ENCODE measurements at places on chromosomes 5 and 9. TPM values are rescaled to one million over a fixed set of nuclear protein-coding genes. Genes with fewer than 3 reads are reported as not detected.

The ARID3C gene
- not detected for total RNA-seq

The DAB2IP gene
- total RNA-seq: 11.6 TPM

The AFAP1L1 gene
- 17.2 TPM for total RNA-seq

The RANBP17 gene
- 15.0 TPM for total RNA-seq

The OR1L6 gene
- not detected for total RNA-seq

The NIM1K gene
- total RNA-seq: not detected

The CDK7 gene
- total RNA-seq: 48.2 TPM

The GPBP1 gene
- 36.5 TPM for total RNA-seq

The EIF4E1B gene
- total RNA-seq: not detected

The WDR38 gene
- not detected for total RNA-seq

The PRELID2 gene
- total RNA-seq: 12.7 TPM

The PPP1R2B gene
- total RNA-seq: 0.07 TPM

The NTRK2 gene
- 0.46 TPM for total RNA-seq

The ENTPD2 gene
- total RNA-seq: not detected

DNA sequence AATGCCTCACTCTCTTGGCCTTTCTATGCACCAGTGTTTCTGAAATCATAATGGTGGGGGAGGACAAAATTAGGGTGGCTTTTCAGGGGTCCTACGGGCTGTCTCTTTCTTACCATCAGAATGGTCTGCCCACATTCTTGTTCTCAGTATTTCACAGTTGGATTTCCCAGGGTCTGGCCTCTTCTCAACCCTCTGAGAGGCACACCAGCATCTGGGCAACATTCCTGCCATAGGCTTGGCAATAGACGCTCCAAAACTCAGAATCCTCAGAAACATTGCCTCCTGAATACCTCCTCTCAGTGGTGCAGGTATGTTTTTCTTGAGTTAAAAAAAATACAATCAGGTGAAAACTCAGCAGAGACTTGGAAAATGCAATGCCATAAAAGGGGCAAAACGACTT lies 358.3 kb downstream of the NTRK2 start:
- DNase-seq: no peak

- DNase-seq: no peak
Observed at GRCh38 chr9:70421272-70422180, 7.1 kb upstream of the KLF9 start.

DNA sequence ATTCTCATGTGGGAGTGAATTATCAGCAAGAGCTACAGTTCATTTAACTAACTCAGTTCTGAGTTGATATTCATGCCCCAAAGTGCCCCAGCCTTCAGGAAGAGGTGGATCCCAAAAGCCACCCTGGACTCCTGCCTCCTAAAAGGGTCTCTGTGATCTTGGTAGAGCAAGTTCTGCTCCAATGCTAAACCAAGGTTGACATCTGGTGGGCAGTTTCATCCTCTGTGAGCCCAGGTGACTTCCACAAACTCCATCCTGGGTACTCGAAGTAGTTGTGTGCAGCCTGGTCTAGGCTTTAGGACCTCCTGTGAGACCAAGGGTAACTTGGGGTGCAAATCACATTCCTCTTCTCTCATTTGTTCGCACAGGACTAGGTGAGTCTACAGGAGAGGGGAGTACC lies 816.8 kb downstream of the MTRR start:
- DNase-seq: no peak

- DNase-seq: no peak
Observed at GRCh38 chr5:77590347-77590746, 48.2 kb downstream of the OTP start.

- DNase-seq: no peak
Observed at GRCh38 chr9:1890816-1891215, 124.3 kb upstream of the SMARCA2 start.

DNA sequence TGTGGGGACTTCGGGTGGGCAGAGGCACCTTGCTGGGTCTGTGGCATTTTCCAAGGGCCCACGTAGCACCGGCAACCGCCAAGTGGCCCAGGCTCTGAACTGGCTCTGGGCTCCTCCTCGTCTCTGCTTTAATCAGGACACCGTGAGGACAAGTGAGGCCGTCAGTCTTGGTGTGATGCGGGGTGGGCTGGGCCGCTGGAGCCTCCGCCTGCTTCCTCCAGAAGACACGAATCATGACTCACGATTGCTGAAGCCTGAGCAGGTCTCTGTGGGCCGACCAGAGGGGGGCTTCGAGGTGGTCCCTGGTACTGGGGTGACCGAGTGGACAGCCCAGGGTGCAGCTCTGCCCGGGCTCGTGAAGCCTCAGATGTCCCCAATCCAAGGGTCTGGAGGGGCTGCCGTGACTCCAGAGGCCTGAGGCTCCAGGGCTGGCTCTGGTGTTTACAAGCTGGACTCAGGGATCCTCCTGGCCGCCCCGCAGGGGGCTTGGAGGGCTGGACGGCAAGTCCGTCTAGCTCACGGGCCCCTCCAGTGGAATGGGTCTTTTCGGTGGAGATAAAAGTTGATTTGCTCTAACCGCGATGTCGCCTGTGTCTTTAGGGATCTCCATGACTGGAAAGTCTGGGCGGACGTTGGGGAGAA lies 5.8 kb downstream of the DPP7 start:
- no peak for DNase-seq

DNA sequence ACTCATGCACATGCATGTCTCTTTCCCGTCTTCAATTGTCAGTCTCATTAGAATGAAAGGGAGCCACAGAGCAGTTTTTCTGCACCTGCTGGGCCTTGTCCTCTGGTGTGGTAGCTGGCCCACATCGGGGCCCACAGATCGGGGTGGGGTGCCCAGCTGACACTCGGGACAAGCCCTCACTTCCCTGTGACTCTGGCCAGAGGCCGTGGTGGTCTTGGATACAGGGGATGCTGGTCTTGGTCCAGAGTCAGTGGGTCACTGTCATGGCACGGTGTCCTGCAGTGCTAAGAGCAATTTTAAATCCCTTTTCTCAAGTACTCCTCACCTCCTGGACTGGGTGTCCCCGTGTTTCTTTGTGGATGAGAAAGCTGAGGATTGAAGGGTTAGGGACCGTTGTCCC lies 193.2 kb downstream of the CACNA1B start:
- no peak for DNase-seq

- DNase-seq: no peak
Observed at GRCh38 chr5:163544836-163545235, 39.4 kb downstream of the MAT2B start.

GRCh38 chr9:133112663-133113026 lies 8.4 kb downstream of the RALGDS start:
- no peak for DNase-seq

DNA sequence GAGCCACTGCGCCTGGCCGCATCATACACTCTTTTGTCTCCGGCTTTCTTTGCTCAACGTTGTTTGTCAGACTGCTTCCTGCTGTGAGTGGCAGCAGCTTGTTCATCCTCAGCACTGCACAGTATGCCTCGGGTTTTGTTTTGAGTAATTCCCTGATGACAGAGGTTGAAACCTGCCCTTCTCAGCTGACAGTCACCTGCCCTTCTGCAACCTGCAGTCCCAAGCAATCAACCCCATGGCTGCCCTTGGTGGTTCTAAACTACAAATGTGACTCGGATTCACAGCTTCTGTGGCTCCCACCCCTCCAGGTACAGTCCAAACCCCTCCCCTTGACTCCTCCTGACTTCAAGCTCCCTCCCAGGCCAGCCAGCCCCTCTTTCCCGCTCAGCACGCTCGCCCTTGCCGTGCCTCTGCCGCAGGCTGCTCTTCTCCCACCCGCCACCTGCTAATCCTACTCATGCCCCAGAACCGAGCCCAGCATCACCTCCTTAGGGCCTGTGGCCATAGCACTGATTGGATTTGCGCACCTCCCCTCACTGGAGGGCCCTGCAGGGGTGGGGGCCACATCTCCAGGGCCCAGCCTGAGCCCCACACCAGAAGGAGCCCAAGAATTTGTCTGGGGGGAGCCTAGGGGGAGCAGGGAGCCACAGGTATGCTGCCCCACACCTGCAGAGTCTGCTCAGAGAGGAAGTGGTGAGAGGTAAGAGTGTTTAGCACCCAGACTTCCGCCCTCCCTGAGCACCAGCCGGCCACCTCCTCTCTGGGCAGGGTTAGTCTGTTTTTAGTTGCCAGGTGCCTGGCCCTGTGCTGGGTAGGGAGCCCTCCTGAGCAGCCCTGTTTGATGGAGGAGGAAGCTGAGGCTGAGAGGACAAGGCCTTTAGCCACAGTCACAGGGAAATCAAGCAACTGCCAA lies 10.1 kb downstream of the EEIG1 start:
- DNase-seq: no peak

DNA sequence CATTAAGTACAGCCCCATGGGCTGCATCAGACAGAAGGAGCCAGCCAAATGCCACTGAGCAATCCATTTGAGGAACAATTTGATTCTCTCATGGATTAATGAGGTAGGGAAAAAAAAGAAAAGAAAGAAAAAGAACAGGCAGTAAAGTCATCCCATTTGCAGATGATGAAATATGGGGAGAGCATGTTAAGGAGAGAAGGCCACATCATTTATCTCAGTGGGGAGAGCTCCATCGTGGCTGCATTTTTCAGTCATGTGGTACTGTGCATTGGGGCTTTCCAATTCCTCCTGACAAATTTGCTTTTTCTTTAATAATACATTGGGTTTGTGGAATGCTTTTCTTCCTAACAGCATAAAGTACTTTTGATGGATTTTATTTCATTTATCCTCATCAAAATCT lies 375.2 kb upstream of the TLE4 start:
- DNase-seq: no peak

- no peak for DNase-seq
Observed at GRCh38 chr5:71892641-71893365, 173.7 kb downstream of the CARTPT start.

GRCh38 chr5:179203248-179203647 lies 142.0 kb downstream of the ADAMTS2 start:
- no peak for DNase-seq

DNA sequence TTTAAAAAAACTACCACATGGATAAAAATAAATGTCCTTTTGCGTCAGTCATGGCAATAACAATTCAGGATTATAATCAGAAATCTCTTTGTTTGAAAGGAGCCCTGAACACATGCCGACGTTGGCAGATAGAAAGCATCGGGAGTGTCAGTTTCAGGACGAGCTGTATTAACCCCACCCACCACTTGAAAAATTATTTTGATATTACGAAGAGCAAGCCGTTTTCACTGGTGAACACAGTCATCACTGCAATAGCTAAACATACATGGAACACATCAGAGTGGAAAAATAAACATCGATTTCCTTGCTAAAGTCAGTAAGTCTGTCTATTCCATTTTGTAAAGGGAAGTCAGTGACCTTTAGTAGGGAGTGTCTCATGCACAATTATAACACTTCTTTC lies 266.4 kb upstream of the FBXL7 start:
- DNase-seq: no peak

GRCh38 chr5:59123595-59124561 lies 541.0 kb downstream of the RAB3C start:
- no peak for DNase-seq

GRCh38 chr5:111266491-111266890 lies 42.3 kb downstream of the CAMK4 start:
- no peak for DNase-seq

GRCh38 chr9:110217656-110218099 lies 9.7 kb upstream of the C9orf152 start:
- no peak for DNase-seq

- DNase-seq: no peak
Observed at GRCh38 chr9:115596746-115597080, 478.8 kb upstream of the TNC start.

DNA sequence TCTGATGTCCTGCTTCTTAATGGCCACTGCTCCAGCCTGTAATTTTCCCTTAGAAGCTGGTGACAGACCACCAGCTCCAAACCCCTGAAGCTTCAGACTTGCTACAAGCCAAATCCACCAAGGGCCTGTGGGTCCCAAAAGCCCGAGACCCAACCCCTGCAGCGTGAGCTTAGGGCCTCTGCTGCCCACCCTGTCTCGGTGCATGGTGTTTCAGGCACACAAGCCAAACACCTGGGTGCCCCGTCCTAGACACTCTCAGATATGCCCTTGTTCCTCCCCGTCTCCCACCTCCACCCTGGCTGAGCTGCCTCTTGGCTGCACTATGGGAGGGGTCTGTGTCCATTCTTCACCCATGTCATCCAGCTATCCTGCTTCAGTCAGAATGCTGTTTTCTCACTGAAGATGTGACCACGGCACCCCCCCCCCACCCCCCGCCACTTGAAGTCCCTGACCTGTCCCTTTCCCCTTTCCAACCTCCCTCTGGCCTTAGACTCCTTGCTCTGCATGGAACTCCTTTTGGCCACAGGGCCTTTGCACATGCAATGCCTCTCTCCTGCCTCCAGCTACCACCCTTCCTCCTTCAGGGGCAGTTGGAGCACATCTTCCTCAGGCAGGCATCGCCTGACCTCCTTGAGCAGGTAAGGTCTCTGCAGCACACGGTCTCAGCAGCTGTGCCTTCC lies 55.8 kb downstream of the ZNF354C start:
- DNase-seq: no peak

DNA sequence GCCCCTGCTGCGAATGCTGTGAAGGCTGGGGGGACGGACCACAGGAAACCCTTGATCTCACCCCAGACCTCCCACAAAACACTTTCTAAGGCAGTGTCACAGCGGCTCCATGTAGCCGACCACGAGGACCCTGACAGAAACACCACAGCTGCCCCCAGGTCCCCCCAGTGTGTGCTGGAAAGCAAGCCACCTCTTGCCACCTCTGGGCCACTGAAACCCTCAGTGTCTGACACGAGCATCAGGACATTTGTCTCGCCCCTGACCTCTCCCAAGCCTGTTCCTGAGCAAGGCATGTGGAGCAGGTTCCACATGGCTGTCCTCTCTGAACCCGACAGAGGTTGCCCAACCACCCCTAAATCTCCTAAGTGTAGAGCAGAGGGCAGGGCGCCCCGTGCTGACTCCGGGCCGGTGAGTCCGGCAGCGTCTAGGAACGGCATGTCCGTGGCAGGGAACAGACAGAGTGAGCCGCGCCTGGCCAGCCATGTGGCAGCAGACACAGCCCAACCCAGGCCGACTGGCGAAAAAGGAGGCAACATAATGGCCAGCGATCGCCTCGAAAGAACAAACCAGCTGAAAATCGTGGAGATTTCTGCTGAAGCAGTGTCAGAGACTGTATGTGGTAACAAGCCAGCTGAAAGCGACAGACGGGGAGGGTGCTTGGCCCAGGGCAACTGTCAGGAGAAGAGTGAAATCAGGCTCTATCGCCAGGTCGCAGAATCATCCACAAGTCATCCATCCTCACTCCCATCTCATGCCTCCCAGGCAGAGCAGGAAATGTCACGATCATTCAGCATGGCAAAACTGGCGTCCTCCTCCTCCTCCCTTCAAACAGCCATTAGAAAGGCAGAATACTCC lies 84.7 kb downstream of the GOLPH3 start:
- DNase-seq: no peak

DNA sequence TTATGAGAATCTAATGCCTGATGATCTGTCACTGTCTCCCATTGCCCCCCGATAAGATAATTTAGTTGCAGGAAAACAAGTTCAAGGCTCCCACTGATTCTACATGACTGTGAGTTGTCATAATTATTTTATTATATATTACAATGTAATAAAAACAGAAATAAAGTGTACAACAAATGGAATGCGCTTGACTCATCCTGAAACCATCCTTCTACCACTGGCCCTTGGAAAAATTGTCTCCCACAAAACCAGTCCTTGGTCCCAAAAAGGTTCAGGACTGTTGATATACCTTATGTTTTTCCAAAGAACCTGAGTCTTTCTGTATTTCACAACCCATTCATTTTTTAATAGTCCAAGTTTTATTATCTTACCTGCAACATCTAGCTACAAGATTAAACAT lies 403.5 kb downstream of the TAF11L14 start:
- no peak for DNase-seq
